ENCODE measurements at places on chromosomes 5 and 9.

- DNase-seq = no peak
These were observed 1.3 kb downstream of the GPR150 start for GRCh38 chr5:95620870-95621838.

DNA sequence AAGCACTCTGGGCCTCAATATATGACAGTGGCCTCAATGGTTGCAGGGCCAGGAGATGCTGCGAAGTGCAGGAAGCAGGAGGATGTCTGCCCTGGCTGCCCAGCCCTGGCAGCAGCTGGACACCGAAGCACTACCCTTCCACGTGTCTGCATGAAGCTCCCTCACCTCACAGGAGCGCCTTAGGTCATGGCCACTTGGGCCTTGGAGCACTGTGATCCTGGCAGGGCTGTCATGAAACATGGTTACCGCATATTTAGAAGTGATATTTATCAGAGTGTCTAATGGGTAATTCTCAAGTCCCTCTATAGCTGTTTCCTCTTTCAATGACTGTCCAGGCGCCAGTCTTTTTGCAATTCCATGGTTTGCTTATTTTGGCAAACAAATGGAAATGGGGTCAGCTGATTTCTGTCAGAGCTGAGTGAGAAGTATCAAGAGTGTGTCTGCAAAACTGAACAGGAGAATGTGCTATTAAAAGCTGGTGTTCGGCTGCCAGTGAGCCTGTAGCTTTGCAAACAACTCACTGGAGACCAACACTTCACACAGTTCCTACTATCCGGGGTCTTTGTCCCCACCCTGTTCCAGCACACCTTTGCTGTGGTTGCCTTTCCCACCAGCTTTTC is 285.9 kb downstream of the KIF4B start:
- DNase-seq = no peak

- DNase-seq = no peak
These were observed 31.2 kb upstream of the AFAP1L1 start for GRCh38 chr5:149240354-149240998.

DNA sequence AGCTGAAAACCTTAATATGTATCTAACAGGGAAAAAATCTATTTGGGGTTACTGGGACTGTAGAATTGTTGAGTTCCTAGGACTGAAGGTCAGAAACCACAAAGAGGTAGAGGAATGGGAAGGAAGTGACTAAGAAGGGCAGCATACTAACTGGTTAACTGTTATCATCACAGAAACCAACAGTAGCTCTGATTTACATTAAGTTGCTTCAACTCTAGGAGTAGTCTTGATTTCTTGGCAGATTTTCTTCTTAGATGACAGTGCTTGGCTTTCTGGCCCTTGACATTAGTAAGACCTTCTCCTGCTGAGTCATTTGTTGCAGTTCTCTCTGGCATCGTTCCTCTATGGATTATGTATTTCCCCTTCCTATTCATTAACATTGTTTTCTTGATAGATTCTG is 116.1 kb upstream of the RASA1 start:
- DNase-seq = peak; percentile 97

DNA sequence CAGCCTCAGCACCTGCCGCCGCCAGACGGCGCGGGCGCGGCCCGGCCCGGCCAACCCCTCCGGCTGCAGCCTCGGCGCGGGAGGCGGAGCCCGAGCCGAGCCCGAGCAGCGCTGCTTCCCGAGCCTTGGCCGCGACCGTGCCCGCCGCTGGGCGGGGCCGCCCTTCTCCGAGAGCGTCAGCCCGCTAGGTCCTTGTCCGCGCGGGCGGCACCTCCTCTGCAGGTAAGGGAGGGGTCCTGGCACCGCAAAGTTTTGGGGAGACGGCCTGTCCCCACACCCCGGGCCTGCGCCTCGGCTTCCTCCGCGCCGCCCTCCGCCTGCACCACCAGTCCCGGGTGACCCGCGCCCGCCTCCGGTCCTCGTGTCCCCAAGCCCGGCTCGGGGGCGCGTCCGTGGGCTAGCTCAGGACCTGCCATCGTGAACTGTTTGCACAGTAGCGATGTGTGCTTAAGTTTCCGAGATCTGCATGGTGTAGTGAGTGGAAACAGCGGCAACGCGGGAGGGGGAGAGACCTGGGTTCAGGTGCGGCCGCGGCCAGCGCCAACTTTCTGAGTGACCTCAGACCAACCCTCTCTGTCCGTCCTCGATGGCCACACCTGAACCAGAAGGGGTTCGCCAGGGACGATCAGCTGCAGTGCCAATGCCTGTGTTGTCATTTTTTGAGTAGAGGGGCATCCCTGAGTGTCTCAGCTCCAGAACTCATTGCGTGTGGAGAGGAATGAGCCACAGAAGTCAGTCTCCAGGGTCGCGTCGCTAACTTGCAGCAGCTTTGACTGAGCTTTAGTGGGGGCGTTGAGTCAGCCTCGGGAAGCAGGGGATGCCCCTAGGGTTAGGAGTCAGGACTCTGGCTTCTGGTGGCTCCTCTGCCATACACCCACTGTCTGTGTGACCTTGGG is at the start of gene FRMPD1:
Gene FRMPD1 (plus strand): TSS at position 82 of the 896 bp plus-strand sequence. CDS start 41,688 bp downstream, outside the sequence.
- peak; percentile 22 for DNase-seq

DNA sequence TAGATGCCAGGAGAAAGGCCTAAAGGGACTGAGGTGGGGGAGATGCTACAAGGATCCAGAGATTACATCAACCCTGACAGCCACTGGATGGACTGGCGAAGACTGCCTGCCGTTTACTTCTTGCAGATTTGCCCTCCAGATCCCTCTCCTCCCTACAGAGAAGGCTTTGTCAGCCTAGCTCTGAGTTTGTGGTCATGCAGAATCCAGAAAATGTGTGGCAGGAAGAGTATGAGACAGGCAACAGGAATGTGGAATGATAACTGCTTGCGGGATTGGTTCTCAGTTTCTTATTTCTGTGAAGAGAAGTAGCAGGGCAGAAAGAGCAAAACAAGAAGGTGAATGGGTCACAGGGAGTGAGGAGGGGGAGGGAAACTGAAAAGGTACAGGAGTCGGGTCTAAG is 129.6 kb downstream of the TLE1 start:
- DNase-seq = peak; percentile 90

- DNase-seq = peak; percentile 91
These were observed 1.5 kb upstream of the TESK1 start for GRCh38 chr9:35603506-35603985.

DNA sequence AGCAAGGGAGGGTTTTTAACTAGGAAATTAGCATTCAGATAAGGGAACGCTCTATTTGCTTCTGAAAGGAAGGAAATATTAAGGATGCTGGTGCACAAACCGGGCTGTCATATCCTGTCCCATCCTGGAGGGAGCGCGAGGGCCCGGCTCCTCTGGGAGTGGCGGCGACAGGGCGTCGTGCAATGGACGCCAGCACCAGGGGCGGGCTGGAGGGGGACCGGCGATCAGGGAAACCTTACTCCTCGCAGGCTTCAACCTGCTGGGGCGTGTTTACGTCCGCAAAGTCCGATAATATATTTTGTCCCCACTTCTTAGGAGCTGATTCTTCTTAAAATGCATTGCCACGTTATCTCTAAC is 197.1 kb upstream of the TBCA start:
- DNase-seq = no peak

DNA sequence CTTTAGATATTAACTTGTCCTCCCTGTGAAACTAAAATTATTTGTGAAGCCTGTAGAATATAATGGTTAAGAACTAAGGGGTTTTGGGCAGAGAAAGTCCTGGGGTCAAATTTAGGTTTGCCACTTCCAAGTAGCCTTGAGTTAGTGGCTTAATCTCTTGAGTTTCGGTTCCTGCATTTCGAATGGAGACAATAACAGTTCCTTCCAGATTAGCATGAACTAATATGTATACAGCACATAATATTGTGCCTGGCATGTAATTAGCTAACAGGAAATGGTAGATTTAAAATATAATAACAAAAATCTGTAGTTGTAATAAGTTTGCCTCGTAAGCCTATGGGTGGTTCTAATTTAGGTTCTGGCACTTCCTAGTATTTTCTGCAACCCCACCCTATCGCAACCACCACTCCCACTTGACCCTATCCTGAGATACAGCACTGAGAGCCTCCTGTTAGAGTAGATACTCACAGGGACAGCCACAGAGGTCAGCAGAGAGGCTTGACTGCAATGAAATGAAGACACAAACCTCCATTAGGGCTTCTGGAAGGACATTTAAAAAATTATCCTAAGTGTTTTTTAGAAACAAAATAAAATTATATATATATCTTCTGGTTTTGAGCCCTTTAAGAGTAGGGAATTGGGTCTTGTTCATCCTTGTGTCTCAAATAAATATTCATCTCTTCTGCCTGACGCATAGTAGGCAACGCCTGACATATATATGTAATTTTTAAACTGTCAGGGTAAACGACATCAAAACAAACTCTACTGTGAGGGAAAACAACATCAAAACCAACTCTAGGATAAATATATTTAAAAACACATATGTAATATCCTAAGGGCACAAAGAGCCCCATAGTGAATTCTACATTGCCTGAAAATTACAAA is 8.5 kb downstream of the SPINK9 start:
- no peak for DNase-seq

GRCh38 chr9:93648181-93648580 is 71.8 kb downstream of the PHF2 start:
- DNase-seq = no peak

DNA sequence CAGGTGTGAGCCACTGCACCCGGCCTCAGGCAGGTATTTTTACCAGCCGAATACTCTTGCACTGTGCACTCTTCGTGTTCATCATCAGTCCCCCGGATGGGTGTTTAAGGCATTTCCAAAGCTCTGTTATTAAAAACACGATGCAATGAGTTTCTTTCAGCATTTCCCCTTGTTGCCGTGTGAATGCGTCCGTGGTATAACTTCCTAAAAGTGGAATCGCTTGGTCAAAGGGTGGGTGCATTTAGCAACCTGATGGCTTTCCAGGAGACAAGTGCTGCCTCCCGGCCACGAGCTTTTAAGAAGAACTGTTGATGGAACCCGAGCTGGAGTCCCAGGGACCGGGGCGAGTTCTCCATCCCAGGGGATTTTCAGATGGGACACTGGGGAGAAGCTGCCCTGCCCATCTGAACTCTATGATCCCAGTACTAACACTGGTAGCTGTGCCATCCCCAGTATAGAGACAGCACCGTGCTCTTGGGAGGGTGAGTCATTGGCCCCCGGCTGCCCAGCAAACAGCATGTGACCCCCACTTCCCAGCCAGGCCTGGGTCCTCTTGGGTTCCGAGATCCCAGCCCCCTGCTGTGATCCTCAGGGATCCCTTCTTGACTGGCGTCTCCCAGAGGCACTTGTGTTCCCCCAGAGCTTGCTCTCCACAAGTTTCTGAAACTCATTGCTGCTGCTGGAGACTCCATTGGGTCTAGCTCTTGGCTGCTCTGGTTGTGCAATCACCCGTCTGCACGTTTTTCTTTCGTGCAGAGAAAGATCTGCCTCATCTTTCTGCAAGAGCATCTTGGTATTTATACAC is 169.5 kb upstream of the IER5L start:
- peak; percentile 62 for DNase-seq

GRCh38 chr5:61100437-61100836 is 61.8 kb downstream of the SMIM15 start:
- DNase-seq = no peak

DNA sequence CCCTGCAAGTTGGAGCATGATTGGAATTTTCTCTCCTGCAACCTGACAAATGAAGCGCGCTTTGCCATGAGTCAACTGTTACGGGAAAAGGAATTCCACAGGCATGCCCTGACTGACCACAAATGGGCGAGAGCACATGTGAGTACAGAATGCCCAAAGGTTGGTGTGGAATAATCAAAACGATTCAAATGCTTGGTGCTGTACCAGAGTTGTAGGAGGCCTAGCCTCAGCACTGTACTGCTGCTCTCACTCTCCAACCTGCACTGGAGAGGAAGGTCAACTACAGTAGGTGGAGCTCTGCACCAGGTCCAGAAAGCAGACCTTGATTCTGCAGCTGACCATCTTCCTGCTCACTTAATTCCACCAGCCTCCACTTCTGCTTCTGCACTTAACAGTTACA is 406.9 kb upstream of the ACTBL2 start:
- peak; percentile 46 for DNase-seq

DNA sequence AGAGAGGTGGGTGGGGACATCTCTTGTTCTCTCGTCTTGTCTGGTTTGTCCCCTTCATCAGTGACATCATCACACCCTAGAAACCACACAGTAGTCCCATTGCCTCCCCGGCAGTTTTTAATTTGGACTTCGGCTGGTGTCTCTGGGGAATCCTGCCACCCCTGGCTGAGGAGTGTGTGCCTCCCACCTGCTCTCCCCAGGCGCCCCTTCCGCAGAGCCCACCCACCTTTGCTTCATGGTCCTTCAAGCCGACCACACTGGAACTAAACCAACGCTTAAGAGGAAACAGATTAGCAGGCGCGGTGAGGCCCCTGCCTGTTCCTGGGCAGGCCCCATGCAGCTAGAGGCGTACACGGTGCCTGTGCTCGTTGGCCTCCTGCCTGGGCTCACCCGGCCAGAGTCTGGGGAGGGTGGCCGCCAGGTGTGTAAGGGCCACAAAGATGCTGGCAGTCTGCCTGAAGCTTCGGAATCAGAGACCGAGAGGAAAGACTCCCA is 107.6 kb upstream of the SPRY4 start:
- no peak for DNase-seq

DNA sequence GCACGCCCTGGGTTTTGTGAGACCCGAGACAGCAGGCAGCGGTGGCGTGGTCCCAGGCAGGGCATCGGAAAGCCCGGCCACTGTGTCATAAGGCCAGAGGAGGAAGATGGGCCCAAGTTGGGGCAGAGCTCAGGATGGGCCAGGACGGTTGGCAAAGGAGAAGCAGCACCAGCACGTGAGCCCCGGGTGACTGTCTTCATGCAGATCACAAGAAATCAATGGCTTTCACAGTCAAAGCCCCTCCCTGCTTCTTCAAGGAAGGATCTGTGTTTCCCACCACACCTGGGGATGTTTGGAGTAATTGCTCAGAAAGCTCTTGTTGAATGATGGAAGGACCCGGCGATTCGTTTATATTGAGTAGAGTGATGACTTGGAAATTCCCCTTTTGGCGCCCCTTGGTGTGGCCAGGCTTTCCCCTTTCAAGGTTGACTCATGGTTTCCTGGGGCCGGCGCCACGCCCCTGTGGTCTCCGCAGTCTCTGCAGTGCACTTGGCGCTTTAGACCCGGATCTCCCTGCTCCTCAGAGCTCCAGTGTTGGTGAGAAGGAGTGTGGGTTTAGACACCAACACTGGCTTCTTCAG is 52.1 kb downstream of the IL31RA start:
- DNase-seq = peak; percentile 19

- DNase-seq = no peak
These were observed 51.5 kb upstream of the ATP10B start for GRCh38 chr5:160903551-160903950.

- DNase-seq = no peak
These were observed 54.1 kb downstream of the ABLIM3 start for GRCh38 chr5:149195337-149195887.

DNA sequence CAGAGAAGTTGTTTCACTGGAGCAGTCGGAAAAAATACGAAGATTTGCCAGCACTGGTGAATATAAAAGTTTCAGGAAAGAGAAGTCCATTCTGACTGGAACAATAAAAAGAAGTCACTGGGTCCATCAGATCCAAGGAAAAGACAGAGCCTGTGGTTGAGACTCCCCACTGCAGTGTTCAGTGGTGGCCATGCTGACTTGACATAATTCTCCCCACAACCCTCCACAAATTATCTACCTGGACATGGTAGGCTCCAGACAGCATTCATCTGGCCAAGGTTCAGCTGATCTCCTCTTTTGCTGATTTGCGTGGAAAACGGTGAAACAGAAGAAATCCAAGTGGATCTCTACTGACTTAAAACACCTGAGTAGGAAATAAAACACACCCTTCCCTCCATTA is 8.0 kb downstream of the THBS4 start:
- DNase-seq = no peak

Measured in fibroblast of mammary gland (primary cell).